Substantia nigra (tissue), 51 donors: ENCODE measurements at places on chromosomes 6 and 20.

- no peak for DNase-seq
Measured at GRCh38 chr20:36812594-36813463, 39.3 kb upstream of the DSN1 start.

GRCh38 chr6:12504325-12504966 lies 212.1 kb upstream of the PHACTR1 start:
- DNase-seq, result no peak

DNA sequence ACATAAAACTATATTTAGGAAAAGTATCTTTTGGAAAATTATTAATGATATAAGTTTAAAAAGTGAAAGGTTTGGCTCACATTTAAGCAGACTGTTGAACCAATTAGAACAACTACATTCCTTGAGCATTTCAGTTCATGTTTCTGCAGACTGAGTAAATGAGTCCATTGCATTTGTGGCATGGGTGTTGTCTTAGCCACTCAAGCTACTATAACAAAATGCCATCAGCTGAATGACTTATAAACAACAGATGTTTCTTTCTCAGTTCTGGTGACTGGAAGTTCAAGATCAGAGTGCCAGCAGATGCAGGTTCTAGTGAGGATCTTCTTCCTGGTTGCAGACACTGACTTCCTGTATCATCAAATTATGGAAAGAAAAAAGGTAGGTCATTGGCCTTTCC lies 67.1 kb upstream of the SLC2A12 start:
- DNase-seq, result no peak

GRCh38 chr6:77011929-77012545 lies 451.3 kb downstream of the HTR1B start:
- no peak for DNase-seq

DNA sequence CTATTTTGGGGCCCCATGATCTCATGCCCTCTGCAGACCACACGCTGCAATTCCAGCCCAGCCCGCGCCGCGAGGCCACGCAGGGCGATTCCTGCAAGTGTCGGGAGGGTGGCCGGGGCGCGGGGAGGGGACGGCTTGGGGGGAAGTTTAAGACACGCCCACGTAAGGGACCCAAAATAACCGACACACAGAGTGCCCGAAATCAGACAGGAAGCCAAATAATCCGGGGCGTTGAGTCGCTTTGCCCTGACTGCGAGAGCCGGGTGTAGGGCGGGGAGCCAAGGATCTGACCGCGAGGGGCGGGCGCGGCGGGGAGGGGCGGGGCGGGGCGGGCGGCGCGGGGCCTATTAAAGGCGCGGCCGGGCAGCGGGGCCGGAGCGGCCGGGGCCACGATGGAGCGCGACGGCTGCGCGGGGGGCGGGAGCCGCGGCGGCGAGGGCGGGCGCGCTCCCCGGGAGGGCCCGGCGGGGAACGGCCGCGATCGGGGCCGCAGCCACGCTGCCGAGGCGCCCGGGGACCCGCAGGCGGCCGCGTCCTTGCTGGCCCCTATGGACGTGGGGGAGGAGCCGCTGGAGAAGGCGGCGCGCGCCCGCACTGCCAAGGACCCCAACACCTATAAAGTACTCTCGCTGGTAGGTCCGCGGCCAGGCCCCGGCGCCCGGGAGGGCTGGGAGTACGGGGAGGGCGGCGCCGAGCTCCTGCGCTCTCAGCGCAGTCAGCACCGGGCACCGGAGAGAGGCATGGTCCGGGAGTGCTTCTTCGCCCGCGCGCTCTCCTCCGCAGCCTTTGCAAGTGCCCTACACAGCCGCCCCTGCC lies at the start of gene ENPP1:
Gene ENPP1, plus strand, starts transcription at position 377 of the 816 bp plus-strand sequence. Its CDS starts 16 bp downstream, at position 393.
- DNase-seq, result peak; percentile 77

DNA sequence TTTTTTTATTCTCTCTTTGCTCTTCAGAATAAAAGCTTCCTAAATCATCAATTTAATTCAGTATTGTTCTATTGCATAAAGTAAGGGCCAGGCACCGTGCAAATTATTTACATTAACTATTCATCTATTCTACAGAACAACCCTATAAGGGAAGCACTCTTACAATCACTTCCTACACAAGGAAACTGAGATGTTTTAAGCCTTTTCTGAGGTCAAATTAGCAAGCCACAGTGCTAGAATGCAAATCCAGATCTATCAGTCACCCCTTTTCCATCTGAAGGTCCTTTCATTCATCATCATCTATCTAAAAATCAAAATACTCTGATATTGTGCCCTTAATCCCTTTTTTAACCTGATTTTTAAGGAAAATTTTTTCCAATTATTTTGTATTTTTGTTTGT lies 31.2 kb downstream of the FRK start:
- DNase-seq, result no peak

DNA sequence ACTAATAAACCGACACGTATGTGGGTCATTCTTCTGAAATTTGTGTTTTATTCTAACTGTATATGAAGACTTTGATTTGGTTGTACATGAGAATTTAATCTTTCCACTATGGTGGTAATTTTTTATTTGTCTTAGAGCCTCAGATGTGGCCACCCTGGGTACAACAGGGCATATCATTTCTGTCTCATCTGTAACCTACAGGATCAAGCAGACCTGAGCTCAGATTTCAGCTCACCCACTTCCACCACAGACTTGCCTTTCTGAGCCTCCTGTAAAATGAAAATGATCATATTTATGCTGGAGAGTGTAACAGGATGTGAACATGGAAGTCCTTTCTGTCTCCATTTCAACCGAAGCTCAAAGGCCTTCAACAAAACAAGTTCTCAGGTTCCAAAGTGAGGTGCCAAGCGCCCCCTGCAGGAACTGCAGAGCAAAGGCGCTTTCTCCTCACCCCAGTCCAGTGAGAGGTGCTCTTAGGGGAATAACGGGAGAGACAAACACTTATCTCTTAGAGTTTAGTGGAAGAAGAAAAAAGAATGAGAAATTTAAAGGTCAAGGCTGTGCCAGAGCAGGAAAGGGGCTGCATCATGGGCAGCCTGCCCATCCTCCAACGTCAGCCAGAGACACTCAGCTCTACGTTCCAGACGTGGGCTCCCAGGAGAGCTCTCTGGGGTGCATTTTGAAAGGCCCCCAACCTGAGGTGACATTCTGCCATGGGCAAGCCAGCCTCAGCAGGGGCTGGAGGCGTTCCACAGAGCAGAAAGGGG lies 23.0 kb upstream of the CD24 start:
- no peak for DNase-seq

DNA sequence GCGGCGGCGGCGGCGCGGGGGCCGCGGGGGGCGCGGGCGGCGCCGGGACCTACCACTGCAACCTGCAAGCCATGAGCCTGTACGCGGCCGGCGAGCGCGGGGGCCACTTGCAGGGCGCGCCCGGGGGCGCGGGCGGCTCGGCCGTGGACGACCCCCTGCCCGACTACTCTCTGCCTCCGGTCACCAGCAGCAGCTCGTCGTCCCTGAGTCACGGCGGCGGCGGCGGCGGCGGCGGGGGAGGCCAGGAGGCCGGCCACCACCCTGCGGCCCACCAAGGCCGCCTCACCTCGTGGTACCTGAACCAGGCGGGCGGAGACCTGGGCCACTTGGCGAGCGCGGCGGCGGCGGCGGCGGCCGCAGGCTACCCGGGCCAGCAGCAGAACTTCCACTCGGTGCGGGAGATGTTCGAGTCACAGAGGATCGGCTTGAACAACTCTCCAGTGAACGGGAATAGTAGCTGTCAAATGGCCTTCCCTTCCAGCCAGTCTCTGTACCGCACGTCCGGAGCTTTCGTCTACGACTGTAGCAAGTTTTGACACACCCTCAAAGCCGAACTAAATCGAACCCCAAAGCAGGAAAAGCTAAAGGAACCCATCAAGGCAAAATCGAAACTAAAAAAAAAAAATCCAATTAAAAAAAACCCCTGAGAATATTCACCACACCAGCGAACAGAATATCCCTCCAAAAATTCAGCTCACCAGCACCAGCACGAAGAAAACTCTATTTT lies 2.0 kb downstream of the FOXC1 start:
- DNase-seq, result no peak

GRCh38 chr6:135475292-135475886 lies 22.2 kb downstream of the AHI1 start:
- no peak for DNase-seq

- no peak for DNase-seq
Measured at GRCh38 chr20:44856856-44857448, 28.6 kb upstream of the YWHAB start.

DNA sequence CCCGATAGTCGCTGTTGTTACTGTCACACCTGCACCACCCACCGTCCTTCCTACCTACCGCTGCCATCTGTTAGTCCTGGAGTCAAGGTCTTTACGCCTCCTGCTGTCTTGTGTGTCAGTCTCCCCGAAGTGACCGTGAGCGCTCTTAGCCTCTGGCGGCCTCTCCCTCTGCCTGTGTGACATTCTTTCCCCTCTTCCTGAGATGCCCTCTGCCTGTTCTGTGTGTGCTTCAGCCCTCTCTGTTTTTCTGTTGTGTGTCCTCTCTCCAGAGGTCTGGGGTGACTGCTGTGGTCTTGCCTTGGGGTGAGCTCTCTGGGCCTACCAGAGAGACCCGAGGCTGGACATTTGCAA lies 54.9 kb downstream of the TCP11 start:
- DNase-seq, result no peak

GRCh38 chr6:35219683-35220326 lies 6.0 kb downstream of the SCUBE3 start:
- no peak for DNase-seq

- no peak for DNase-seq
Measured at GRCh38 chr6:10749734-10750133, 2.1 kb downstream of the TMEM14B start.

GRCh38 chr6:147534116-147534860 lies 25.8 kb downstream of the SAMD5 start:
- DNase-seq, result no peak

GRCh38 chr6:170177772-170178560 lies 112.9 kb downstream of the DLL1 start:
- no peak for DNase-seq

- DNase-seq, result no peak
Measured at GRCh38 chr6:47187893-47188587, 121.7 kb downstream of the TNFRSF21 start.

GRCh38 chr20:51171141-51171540 lies 148.2 kb upstream of the KCNG1 start:
- no peak for DNase-seq

DNA sequence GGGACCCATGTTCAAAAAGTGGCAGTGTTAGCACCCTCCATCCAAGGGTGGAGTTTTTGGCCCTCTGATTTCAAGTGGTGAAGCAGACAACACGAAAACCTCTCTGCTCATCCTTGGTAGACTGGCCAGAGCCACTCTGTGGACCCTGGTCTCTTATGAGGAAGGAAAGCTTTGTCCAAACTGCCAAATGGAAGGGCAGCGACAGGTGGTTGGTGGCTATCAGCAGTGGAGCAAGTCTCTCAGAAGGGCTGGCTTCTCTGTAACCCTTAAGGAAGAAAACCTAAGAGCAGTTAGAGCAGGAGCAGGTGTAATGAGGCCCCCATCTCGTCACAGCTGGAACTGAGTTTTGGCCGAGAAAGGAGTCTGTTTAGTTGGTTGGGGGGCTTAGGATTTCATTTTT lies 155.8 kb downstream of the SLC16A10 start:
- DNase-seq, result no peak

DNA sequence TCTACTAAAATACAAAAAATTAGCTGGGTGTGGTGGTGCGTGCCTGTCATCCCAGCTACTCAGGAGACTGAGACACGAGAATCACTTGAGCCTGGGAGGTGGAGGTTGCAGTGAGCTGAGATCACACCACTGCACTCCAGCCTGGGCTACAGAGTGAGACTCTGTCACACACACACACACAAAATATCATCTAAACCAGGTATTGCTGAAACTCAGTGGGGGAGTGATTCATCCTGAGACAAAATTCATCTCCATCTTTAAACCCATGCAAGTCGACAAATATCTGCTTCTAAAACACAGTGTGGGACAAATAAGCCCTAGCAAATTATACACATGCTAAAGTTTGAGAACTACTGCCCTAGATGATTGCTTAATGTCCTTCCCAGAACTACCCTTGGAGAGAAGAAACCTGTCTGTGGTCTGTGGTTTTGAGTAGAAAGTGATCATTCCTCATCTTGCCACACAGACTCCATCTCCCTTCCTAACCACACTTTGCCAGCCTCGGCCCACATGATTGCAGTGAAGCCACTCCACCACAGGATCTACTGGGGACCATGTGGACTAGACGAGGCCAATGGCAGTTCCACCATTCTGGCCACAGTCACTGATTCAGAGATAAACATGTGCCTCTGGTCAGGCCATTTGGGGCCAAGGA lies 130.3 kb downstream of the OPRM1 start:
- DNase-seq, result no peak
